EL (cell line): ENCODE measurements at places on chromosomes 4 and X.

- DNase-seq: no peak
Measured at GRCh38 chrX:26470941-26471340, 255.0 kb downstream of the MAGEB5 start.

GRCh38 chrX:149531599-149531998 lies 9.2 kb upstream of the EOLA1 start:
- no peak for DNase-seq

GRCh38 chrX:21989384-21989783 lies 42.7 kb upstream of the PHEX start:
- DNase-seq: no peak

GRCh38 chrX:107672955-107673378 lies 44.7 kb downstream of the PRPS1 start:
- peak; percentile 67 for DNase-seq

DNA sequence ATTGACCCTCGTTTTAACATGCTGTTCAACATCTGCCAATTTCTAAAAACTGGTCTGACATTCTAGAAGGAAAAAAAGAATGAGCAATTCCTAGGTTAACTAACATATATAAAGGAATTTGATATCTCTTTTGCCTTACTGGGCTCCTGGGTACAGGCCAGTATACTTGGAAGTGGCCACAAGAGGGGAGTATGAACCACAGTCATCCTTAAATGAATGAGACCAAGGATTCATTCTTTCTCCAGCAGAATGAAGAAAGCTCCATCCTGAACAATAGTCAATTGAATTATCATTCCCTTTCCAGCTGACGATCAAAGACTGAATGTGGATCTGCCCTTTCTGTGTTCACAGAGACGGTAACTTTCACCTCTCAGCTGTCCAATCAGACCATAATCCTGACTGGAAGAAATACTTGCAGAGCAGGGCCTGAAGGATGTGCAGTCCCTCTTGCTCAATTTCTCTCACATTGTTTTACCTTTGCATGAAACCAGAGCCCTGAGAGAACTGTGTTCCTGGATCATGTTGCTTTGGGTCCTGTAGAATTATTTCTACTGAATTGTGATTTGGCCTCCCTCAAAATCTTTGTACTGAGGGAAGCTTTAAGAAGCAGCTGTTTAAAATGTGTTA lies 14.8 kb upstream of the SPARCL1 start:
- DNase-seq: peak; percentile 55

DNA sequence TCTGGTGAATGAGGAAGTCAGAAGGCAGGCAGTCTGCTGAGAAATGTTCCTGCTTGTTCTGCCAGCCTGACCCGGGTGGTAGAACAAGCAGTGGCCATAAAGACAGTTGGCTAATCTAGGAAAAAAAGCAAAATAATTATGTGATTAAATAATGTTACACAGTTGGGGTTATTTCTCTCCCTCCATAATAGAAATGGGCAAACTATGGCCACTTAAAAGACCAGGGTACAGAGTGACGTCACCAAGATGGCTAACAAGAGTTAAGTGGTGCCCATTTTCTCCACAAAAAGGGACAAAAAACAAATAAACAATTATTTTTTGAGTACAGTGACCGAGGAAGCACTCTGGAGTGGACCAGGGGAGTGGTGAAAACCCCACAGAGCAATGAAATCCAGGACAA lies 16.1 kb upstream of the SPANXD start:
- no peak for DNase-seq

GRCh38 chr4:126267689-126268088 lies 952.9 kb downstream of the FAT4 start:
- DNase-seq: peak; percentile 19

GRCh38 chr4:16078195-16078760 lies 5.5 kb downstream of the PROM1 start:
- no peak for DNase-seq

DNA sequence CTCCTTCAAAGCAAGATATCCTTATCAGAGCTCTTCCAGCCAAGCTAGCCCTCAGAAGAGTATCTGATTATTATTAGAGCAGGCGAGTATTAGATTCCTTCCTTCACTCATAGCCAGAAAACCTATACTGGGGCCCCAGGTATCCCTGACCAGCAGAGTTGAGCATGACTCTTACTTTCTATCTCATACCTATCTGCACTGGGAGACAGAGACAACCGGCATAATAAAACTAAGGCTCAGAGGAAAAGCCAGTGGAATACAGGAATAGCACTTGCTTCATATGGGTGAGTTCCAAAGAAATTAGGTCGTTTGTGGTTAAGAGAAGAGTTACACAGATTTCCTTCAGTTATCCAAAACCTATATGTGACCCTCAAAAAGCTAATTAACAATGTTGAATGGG lies 41.8 kb upstream of the COX7B2 start:
- no peak for DNase-seq

GRCh38 chrX:12137951-12138360 lies 317 bp upstream of the FRMPD4 start:
- peak; percentile 21 for DNase-seq

- no peak for DNase-seq
Measured at GRCh38 chr4:74316397-74316796, 8.1 kb downstream of the EPGN start.

DNA sequence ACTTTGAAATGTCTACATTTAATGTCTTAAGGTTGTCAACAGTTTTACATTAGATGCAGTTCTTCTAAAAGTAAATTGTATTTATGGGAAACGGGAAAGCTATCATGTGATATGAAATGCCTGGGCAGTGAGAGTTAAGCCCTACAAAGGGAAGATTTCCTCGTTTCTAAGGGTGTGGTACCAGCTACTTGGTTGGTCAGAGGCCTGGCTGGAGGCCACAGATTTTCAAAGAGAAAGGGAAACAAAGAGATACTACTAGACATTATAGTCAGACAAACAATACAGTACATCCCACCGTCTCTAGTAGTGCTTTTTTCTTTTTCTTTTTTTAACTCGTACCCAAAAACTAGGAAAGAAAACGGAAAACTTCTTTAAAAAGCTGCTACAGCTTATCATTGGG lies 467.8 kb downstream of the PCDH7 start:
- no peak for DNase-seq

GRCh38 chr4:73608689-73609594 lies 11.3 kb downstream of the RASSF6 start:
- peak; percentile 45 for DNase-seq

- no peak for DNase-seq
Measured at GRCh38 chr4:8345053-8345945, 75.7 kb downstream of the HTRA3 start.
